Activated CD8-positive, alpha-beta memory T cell treated with anti-CD3 and anti-CD28 coated beads for 1 hour (primary cell): ENCODE measurements at places on chromosomes 5 and 9.

- DNase-seq, result no peak
Measured at GRCh38 chr5:77131361-77131760, 44.3 kb upstream of the ZBED3 start.

DNA sequence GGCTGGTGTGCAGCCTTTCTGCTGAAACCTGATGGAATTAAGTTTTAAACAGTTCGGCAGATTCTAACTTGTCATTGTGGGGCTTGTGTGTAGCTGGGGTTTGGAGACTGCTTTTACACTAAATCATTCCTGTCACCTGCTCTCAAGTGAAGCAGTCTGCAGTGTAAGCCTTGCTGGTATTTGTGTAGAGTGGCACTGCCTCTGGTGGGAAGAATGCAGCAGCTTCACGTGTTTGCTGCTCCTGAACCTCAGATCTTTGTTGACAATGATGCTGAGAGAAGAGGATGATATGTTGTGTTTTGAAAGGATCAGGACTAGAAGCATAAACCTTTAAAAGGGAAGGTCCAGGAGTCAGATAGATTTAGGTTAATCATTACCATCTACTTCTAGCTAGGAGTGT is 88.1 kb downstream of the KDM4C start:
- DNase-seq, result no peak

GRCh38 chr5:146548781-146549449 is 32.9 kb upstream of the GPR151 start:
- no peak for DNase-seq

- no peak for DNase-seq
Measured at GRCh38 chr9:133060417-133060841, 1.4 kb upstream of the CEL start.

DNA sequence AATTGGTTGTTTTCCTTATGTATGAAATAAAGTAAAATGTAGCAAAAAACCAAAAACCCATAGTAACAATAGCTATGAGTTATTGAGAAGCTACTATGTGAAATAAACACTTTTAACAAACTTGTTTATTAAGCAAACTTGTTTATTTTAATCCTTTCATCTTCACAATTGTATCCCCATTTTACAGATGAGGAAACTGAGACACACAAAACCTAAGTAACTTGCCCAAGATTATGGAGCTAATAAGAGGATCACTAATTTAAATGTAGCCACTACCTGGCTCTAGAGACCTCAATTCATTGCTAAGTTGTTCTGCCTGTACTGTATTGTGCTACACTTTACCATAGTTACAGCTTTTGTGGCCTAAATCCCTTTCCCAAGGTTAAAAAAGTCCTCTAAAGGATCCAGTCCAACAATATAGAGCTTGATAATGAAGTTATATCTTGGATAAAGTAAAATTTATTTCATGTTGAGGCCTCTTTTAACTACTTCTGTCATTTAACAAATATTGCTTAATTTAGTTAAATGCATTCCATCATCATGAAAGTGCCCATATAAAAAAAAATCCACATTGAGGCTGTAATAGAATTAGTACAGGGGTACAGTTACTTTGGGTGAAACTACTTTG is 22.1 kb downstream of the HOMER1 start:
- no peak for DNase-seq

DNA sequence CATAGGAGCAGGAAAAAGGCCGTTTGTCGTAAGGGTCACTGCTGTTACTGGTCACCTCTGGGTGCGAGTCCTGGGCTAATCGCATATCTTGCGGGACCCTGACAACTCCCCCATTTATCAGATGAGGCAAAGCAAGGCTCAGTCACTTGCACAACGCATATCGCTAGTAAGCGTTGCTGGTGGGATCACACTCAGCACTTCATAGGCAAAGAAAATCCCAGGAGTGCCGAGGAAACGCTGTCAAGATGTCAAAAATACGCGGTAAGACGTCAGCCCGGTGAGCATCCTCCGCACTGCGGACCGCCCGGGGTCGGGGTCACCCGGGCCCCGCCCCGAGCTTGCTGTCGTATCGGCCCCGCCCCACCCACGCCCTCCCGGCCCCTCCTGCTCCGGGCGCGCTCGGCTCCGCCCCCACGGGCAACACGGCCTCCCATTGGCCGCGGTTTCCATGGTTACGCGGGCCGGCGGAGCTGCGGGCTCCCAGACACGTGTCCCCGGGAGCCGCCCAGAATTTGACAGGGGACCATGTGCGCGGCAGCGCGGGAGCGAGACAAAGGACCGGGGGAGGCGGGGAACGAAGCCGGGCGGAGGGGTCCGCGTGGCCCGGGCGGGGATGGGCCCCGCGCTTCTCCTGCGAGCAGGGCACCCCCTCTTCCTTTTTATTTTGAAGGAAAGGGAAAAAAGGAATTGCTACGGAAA is 80.2 kb upstream of the IER5L start:
- peak; percentile 82 for DNase-seq

DNA sequence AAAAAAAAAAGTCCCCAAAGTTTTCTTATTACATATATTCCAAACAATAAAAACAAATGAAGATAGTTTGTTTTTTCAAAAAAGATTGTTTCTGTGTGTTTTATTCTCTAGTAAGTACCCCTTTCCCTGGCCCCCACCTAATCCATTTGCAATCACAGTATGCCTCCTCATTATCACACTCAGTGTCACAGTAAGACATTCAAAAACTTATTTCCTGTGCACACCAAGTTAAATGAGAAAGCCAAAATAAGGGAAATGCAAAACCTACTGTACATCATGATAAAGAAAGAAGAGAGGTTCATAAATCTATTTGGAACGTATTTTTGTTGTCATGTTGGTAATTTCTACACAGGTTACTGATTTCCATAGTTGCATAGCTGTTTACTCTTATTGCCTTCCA is 62.3 kb downstream of the ST8SIA4 start:
- DNase-seq, result no peak

DNA sequence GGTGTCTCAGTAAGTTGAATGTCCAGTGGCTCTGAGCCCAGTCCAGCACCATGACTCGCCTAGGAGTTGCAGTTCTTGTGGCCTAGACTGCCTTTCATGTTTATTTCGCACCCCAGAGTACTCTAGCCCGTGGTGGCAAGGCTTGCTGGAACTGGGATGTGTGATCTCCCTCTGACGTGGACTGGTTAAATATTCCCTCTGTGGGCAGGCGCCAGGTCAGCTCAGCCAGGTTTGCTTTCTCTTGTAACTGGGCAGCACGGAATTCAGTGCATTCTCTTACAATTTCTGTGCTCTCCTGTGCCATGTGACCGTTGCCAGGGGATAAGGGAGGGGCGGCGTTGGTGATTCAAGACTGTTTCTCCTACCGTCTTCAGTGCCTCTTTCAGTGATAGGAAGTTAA is 270.8 kb downstream of the KDM4C start:
- no peak for DNase-seq

DNA sequence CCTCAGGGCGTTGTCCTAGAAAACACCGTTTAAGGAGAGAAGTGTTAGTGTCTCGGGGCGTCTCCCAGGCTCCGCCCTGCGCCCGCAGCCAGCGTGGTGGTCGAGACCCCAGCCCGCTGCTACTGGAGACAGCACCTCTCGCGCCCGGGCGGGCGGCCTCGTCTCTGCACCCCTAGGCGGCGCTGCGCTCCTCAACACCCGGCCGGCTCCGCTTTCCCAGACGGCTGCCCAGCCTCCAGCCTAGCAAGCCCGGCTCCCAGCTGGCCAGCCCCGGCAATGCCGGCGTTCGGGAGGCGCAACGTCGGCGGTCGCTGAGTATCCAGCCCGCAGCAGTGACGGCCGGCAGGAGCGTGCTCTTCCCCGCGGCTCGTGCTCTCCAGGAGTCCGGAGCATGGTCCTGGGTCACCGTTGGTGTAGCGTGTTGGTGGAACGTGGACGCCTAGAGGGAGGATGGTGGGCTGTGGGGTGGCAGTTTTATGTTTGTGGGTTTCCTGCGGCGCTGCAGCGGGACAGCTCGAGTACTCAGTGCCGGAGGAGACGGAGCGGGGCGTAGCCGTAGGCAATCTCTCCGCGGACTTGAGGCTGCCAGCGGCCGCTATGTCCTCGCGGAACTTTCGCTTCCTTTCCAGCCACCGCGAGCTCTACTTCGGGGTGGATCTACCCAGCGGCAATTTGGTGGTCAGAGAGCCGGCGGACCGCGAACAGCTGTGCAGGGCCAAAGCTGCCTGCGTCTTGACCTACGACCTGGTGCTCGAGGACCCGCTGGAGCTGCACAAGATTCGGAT is 536 bp downstream of the PCDHAC1 start:
- DNase-seq, result no peak

GRCh38 chr5:14467886-14468285 is 113.7 kb upstream of the OTULINL start:
- DNase-seq, result no peak

GRCh38 chr9:136351252-136351800 is 12.2 kb downstream of the DNLZ start:
- no peak for DNase-seq

DNA sequence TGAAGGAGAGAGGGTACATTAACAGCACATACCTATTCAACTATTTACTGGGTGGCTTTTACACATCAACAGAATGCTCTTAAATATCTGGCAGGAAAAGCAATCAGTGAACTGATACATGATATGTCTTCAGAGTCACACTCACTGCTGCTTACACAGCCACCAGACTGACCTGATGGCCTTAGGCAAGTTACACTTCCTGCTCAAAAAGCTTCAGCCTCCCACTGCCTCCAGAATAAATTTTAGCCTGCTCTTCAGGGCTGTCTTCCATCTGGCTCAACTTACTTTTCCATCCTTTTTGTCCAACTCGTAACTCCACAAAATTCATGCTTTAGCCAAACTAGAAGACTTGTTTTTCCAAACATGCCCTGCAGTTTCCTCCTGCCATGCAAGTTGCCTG is 10.7 kb downstream of the LOX start:
- DNase-seq, result no peak

DNA sequence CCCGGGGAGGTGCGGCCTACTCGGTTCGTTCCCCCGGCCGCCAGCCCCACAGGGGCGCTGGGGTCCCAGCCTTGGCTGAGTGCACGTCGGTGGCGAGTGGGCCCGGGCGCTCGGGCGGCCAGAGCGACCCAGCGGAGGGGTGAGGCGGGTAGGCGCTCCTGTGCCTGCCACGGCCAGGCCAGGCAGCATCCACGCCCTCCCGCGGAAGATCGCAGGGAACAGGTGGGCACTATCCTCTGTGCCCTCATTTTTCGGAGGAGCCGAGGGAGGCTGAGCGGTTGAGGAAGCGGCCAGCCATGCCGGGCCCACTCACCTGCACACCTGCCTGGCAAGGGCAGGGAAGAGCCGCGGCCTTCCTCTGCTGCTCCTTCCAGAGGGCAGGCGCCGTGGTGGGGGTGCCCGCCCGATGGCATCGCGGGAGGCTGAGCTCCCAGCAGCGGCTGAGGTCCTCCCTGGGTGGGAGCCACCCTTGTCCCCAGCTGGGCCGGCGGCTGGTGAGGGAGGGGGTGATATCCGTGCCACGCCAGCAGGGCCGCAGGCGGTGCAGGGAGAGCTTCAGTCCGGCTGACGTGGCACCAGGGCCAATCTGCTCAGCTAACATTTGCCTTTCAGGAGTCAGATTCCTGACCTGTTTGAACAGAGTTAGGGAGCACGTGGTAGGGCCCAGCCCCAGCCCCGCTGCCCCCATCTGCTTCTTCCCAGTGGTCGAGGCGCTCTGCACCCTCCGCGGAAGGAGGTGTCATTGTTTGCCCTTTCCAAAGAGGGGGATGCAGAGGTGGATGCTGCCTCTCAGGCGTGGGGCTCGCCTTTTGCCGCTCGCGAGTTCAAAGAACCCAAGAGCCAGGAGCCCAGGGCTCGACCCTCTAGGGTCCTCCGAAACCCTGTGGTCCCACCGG is 1.6 kb upstream of the SEC16A start:
- DNase-seq, result no peak

- DNase-seq, result no peak
Measured at GRCh38 chr9:130462685-130463540, 18.2 kb downstream of the ASS1 start.

DNA sequence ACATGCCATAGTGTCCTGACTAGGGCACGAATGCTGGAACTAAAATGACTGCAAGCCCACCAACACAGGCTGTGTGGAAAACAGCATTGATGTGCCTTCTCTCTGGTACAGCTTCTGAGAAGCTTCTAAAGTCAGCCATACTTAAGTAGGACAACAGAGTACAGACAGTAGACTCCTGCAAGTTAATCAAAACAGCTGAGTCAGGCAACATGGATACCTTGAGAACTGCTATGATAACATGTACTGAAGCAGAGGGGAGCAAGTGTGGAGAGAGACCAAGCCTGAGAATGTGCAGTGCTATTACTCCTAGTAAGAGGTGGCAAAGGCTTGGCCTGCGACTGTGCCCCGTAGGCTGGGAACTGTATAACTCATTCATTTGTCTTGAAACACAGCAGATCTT is 2.5 kb downstream of the ISCA1 start:
- no peak for DNase-seq

DNA sequence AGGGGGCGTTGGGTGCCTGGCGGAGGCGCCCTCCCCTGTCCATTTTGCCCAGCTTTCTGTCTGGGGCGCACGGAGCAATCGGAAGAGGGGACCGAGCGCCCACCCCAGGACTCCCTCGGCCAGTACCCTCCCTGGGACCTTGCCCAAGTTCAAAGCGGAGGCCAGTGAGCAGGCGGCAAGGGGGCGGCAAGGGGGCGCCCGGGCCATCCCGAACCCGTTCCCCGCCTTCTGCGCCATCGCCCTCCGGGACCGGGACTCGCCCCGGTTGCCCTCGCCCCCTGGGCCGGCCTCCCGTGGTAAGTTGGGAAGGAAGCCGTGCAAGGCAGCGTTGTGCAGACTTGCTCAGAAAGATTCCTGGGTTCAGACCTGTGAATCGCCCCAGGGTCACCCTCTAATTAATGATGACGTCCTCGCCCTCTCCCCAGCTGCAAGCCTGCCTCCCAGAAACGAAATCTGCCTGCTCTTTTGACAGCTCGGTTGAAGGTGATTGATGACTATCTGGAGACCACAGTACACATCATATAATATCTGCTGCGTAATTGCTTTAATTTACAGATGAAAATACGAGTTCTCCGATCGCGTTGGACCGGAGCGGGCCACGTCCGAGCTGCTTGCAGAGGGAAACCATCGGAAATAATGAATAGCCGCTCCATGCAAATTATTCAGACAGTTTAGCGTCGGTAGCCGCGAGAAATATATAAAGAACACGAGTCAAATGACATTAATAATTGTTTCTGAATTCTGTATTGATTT is 1.4 kb upstream of the IRX4 start:
- DNase-seq, result no peak

- no peak for DNase-seq
Measured at GRCh38 chr9:10961883-10962282, 349.1 kb upstream of the PTPRD start.

DNA sequence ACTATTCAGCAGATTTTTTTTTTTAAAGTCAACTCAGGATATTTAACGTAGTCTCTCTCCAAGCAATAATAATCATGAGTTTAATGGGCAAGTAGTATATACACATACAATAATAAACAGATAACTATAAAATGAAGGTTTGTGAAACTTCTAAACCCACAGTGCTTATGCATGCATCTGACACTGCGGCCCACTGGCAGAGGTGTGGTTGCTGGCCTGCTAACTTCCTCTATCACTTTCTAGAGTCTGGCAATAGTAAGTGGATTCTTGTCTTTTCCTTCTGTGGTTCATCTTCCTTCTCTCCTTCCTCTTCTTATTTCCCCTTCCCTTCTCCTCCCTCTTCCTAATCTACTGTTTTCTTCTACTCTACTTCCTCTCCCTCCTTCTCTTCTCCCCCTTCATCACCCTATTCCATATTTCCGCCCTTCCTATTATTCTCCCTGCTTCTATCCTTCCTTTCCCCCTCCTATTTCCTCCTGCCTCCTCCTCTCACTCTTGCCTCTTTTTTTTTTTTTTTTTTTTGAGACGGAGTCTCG is 18.6 kb upstream of the AGXT2 start:
- DNase-seq, result no peak
